ENCODE measurements at places on chromosomes 3 and 15.

DNA sequence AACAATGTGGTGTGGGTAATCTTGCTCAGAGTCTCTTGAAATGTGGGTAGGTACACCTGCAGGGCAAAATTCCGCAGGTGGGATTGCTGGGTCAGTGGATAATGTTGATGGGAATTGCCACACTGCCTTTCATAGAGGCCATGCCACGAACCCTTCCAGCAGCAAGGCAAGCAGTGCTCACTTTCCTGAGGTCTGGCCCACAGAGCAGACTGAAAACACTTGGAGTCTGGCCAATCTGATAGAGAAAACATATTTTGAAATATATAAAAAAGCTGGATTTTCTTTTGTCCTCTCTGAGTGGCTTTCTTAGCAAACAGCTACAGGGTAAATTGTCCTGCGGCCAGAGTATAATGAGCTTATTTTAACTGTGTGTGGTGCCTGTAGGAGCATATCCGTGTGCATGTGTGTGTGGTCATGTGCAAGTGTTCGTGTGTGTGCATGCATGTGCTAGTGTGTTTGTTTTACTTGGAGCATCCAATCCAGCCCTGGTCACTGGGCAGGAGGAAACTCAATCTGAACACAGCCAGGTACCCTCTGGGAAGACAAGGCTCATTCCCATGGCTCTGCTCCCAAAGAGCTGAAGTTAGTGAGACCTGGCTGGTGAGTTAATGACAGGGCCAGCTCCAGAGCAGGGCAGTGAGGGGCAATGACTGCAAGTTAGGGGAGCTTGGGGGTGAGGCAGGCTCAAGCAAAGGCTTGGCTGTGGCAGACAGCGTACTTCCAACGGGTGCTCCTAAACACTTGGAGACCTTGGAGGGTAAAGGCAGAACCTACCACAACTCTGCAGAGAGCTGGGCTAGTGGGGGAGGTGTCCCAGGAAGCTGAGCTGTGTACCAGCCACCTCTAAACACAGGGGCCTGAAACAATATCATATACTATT is 91.3 kb downstream of the PLXNA1 start:
- DNase-seq = no peak

DNA sequence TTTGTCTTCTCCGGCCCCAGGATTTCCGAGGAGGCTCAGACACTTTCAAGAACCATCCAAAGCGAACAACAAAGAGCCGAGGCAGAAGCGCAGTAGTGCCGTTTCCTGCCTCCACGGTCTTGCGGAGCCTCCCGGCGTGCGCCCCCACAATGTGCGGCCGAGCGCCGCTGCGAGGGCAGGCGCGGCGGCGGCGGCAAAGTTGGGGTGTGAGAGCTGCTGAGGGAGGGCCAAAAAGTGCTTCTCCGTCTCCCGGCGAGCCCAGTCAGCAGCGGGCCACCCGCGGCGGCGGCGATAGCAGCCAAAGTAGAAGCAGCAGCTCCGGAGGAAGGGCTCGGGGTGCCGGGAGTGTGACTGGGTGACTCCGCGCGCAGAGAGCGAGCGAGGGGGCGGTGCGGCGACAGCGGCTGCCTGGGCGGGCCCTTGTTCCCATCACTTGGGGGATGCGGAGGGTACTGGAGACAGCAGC is 749.1 kb downstream of the ROBO1 start:
- DNase-seq = no peak

GRCh38 chr3:51929420-51930003 is 12.2 kb downstream of the RRP9 start:
- DNase-seq = no peak

DNA sequence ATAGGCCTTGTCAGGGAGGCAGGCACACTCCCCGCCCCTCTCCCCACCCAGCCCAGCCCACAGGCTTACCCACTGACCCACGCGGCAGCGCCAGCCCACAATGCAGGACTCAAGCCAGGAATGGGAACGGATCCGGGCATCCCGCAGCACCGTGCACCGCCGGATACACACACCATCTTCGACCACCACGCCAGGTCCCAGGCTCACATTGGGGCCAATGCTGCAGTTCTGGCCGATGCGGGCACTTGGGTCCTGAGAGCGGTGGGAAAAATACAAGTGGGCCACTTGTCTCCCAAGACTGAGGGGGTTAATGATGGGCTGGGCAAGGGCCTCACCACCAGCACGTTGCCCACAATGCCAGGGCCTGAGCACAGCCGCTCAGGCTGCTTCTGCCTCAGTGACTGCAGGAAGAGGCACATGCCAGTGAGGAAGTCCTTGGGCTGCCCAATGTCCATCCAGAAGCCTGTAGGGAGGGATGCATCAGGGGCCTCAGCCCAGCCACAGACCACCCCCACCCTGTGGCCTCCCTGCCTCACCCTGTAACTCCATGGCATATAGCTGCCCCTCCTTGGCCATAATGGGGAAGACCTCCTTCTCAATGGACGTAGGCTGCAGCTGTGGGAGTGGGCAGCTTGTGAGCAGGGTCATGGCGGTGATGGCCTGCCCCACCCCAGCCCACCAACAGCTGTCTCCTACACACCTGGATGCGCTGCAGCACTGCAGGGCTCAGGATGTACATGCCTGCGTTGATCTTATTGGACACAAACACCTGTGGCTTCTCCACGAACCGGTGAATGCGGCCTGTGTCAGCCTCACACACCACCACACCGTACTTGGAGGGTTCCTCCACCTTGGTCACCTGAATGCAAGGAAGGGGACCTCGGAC is 1.6 kb downstream of the GMPPB start:
- DNase-seq = no peak

- DNase-seq = no peak
Measured at GRCh38 chr15:98969126-98969735, 38.4 kb downstream of the PGPEP1L start.

DNA sequence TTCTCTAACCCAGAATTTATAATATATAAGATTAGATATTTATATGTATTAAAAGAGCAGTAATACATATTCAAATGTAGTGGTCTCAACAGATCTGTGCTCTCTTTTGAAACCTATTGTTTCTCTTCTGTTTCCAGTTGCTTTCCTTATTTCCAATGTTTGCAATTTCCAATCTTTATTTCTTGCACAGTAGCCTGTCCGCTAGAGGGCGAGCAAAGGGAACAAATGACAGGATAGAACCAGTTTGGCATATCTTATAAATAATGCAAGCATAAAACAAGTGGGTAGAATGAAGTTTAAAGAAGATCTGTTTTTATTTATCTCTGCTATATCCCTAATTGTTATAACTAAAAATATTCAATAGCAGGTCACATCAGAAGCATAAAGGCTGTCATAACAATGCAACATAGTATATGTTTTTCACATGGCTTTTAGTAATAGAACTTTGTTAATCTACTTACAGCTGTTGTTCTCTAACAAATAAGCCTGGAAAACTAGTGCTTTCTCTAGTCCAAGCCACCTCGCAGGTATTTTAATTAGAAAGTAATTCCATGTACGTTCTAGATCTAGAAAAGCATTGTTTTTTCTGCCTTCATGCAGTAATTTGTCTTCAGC is 15.1 kb upstream of the TCAIM start:
- DNase-seq = peak; percentile 38

- DNase-seq = no peak
Measured at GRCh38 chr15:91965501-91966193, 112.1 kb downstream of the SLCO3A1 start.

DNA sequence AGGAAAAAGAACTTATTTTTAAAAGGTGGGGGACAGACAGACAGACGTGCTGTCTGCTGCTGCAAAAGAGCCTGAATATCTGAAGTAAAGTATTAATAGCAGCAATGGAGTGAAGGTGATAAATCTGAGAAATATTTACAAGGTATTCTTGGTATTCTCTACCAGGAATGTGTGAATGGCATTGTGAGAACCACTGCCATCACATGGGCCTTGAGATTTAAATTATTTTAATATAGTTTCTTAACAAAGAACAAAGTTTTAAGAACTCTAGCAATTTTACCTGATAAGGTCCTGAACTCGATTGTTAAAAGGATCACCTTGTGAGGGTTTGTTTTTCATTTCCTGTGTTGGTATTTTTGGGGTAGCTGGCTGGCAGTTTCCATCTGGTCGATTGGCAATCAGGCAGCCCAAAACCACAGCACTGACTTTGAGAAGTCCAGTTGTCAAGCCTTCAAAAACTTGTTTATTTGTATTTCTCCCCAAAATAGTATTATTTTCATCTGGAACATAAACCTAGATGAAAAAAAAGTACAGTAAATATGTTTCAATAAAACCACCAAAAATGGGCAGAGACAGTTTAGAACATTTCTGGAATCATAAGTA is 97.3 kb downstream of the ISL2 start:
- DNase-seq = no peak

- DNase-seq = no peak
Measured at GRCh38 chr3:45125550-45126026, 20.6 kb downstream of the CDCP1 start.

GRCh38 chr15:90844696-90845095 is 23.7 kb upstream of the FURIN start:
- no peak for DNase-seq

- DNase-seq = no peak
Measured at GRCh38 chr15:74962219-74962618, 5.6 kb upstream of the RPP25 start.

DNA sequence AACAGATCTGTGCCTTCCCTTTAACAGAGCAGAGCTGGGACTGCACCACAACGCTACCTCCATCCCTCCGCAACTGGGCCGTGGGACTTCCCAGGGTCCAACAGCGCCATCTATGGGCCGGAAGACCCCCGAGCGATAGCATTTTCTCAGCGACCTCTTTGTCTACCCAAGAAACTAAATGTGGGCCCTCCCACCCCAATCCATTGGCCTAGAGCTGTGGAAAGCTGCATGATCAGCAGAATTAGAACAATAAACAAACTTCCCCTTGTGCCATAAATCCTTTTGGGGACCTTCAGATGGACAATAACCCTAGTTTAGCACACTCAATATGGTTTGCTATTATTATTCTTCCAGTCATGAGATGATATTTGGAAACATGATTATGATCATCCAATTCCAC is 74.8 kb upstream of the NTRK3 start:
- DNase-seq = no peak

DNA sequence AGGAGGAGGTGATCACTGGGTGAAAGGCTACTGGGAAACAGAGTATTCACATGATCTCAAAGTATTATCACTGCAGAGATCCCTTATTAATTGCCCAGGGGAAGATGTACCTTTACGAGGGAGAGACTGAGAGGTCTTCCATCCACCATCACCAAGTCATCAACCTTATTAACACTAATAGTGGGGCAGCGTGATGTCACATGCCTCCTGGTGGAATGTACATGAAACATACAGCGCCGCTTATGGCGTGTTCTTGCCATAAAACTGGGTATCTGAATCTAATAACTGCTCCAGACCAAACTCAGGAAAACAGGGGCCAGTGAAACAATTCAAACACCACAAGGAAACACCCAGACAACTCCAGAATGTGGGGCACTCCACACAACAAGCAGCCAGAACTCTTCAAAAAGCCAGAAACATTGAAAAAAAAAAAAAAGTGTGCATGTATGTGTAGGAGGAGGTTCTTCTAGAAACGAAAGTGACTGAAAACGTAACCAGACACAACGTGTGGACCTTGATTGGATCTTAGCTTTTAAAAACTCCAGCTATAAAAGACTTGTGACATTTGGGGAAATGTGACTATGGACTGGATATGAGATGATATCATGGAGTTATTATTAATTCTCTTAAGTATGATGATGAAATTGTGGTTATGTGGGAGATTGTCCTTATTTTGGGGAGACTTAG is 4.6 kb downstream of the STIMATE start:
- DNase-seq = no peak

- DNase-seq = no peak
Measured at GRCh38 chr15:100942656-100943425, 23.7 kb downstream of the LRRK1 start.

- DNase-seq = no peak
Measured at GRCh38 chr3:128271536-128272332, 118.5 kb downstream of the EEFSEC start.

DNA sequence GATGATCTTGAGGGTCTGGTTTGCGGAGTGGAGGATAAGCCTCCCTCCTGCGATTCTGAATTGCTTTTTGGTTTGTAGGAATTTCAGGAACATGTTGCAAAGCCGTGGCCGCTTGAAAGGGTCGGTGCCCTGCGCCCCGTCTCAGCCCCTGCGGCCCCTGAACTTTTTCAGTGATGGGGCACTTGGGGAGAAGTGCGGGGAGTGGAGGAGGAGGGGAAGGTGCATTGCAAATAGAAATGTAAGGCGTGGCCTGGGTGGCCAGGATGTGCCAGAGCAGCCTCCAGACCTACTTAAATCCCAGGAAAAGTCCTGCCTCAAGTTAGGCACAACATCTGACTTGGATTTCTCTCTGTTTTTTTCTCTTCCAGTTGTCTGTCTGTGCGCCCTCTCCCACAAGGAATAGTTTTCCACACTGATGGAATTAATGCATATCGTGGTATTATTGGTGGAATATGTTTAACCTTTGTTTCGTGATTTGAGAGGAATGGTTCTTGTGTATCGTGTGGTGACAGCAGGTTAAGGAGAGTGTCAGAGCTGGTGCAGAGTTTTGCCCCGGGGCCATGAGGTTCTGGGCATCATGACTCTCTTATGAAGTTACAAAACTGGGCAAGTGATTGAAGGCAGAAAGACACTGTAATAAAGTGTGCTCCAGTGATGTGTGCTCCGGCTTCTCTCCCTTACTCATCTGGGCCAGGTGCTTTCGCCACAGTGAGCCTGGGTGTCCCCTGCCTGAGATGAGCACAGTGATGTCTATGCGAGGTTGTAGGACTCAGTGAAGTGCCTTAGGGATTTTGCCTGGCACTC is 153.8 kb downstream of the PGPEP1L start:
- DNase-seq = no peak

- DNase-seq = no peak
Measured at GRCh38 chr3:131277836-131278497, 103.6 kb upstream of the NUDT16 start.

DNA sequence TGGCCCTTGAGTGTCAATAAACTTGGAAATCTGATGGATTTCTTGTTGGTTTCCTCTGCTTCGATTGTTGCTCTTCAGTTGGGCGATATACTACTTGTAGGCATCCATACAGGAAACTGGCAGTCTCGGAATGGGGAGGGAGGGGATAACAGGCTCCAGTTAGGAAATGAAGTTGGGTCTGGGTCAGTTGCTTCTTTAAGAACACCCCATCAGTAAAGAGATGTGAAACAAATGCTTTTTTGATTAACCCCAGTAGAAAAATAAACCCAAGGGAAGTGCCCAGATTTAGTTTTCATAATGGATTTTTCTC is 681 bp downstream of the CHMP2B start:
- no peak for DNase-seq

- no peak for DNase-seq
Measured at GRCh38 chr3:170355738-170356595, 1.5 kb upstream of the SKIL start.
